ENCODE measurements at places on chromosomes 2 and 18.

DNA sequence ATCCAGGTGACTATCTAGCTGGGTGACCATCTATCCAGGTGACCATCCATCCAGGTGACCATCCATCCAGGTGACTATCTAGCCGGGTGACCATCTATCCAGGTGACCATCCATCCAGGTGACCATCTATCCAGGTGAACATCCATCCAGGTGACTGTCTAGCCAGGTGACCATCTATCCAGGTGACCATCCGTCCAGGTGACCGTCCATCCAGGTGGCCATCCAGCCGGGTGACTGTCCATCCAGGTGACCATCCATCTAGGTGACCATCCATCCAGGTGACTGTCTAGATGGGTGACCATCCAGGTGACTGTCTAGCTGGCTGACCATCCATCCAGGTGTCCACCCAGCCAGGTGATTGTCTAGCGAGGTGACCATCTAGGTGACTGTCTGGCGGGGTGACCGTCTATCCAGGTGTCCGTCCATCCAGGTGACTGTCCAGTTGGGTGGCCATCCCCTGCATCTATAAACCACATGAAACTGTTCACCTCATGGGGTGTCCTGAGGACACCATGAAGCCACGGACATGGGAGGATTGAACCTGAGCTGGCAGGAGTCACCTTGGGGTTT is 305.3 kb downstream of the NDUFA10 start:
- DNase-seq: no peak

DNA sequence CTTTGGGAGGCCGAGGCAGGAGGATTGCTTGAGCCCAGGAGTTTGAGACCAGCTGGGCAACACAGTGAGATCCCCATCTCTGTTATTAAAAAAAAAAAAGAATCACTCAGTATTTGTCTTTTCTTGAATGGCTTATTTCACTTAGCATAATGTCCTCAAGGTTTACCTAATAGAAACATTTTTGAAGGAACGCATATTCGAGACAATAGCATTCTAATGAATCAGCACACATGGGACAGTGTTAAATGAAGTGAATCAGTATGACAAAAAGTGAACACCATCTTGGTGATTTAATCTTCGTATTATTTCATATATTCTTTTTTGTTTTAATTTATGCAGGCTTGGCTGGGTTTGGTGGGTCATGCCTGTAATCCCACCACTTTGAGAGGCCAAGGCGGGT is 44.7 kb downstream of the WIPF1 start:
- DNase-seq: no peak

DNA sequence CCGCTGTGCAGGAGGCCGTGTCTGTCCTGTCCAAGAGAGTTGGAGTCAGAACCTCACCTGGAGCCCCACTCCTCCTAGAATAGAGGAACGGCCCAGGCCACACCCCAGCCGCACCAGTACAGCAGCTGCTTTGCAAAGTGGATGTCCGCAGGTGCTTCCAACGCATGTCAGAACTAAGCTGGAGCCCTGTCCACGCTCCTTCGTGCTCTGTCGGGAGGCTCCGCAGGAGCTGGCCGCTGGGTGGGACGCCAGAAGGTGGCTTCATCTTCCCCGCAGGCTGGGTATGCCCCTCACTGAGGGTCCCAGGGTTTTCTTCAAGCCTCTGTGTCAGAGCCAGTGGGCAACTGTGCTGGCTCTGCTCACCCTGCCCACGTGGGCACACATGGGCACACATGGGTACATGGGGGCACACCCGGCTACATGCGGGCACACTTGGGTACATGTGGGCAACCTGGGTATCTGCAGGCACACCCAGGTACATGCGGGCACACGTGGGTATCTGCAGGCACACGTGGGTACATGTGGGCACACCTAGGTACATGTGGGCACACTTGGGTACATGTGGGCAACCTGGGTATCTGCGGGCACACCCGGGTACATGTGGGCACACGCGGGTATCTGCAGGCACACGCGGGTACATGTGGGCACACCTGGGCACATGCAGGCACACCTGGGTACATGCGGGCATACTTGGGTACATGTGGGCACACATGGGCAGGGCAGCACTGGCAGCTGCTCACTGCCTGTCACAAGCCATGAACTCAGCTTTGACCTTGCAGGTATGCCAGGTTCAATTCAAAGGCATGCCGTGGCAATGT is 67.1 kb upstream of the CTDP1 start:
- no peak for DNase-seq

- DNase-seq: no peak
Observed at GRCh38 chr2:58106896-58107295, 60.3 kb downstream of the VRK2 start.

GRCh38 chr2:84925336-84925723 is 19.9 kb downstream of the TMSB10 start:
- DNase-seq: no peak

DNA sequence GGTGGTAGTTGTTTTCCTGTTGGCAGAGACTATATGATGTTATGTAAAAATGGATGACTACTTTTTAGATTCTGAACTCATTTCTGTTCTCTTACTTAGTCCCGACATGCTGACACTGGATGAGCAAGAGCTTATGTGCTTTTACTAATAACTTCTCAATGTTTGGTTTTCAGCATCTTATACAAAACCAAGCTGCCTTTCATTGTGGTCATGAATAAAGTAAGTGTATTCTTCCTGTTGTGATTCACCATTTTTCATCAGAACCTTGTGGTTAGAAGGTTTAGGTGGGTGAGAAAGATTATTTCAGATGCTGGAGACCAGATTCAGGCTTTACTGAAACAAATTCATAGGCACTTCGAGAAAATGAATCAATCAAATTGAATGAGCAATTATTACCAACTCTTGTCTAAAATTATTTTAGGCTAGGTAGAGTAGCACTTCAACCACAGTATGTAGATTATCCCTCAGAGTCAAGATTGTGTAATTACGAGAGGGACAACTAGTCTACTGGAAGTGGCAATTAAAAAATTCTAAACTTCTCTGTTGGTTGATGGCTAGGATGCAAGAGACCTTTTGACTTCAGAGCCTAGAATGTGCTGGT is 9.3 kb downstream of the GPN1 start:
- no peak for DNase-seq

DNA sequence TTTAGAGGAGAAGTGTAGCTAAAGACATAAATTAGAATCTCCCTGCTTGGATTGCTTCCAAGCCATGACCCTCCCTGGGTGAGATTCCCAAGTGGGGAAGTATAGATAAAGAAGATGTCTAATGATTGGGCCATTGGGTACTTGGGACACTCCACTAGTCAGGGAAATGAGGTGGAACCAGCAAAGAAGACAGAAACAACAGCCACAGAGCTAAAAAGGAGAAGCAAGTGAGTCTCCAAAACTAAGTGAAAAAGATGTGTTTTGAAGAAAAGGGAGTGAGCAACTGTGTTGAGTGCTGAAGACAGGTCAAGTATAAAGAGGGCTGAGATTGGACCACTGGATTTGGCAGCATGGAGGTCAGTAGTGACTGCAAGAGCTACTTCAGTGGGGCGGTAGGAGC is 276.7 kb upstream of the STON1 start:
- no peak for DNase-seq

DNA sequence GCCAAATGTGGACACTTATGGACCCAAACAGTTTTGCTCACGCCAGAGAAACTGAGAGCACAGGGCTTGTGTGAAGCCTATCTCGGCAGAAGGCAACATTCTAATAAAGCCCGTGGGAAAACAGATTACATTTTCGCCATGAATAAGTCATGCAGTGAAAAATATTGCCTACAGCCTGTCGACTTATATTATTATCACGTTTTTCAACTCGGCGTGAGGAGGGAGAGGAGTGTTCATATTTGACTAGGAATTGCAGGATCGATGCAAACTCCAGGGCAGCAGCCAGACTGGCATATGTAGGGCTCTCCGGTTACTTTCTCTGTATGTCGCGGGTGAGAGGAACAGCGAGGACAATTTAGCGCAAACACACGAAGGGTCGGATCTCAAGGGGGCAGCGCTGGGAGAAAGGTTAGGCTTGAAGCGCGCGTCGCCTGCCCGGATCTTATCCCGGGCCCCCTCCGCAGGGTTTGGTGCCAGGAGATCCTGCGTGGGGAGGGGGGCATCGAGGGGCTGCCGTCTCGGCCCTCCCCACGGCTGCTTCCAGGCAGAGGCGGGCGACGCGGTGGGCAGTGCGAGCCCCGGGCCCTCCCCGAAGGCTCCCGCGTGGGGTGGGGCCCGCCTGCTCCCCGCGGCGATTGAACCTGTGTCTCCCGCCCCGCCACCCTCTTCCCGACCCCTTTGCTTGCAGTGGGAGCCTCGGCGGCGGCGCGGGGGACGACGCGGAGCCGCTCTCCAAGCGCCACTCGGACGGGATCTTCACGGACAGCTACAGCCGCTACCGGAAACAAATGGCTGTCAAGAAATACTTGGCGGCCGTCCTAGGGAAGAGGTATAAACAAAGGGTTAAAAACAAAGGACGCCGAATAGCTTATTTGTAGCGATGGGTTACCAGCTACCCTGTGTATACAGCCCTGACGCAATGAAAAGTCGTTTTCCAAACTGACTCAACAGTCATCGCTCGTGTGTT is 4.4 kb downstream of the ADCYAP1 start:
- DNase-seq: peak; percentile 7

DNA sequence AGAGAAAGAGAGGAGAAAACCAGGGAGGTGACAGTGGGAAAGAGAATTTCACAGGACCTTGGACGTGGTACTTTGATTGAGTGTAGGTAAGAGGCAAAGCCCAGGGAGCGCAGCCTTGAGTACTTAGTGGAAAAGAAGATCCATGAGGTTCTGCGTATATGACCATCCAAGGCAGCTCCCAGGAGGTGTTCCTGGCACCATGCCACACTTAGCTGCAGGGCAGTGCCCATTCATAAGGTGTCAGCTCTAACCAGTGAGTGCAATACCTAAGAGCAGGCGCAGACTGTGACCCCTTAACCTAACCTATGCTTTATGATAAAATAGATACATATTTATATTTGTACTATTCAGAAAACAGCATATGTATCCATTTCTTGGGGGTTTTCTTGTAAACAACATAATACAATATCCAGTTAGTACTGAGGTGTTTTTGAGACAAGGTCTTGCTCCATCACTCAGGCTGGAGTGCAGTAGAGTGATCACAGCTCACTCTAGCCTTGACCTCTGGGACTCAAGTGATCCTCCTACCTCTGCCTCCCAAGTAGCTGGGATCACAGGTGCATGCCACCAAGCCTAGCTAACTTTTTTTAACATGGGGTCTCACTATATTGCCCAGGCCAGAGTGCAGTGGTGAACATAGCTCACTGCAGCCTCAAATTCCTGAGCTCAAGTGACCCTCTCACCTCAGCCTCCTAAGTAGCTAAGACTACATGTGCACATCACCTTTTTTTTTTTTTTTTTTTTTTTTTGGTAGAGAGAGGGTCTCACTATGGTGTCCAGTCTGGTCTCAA is 174.6 kb downstream of the GFPT1 start:
- no peak for DNase-seq

DNA sequence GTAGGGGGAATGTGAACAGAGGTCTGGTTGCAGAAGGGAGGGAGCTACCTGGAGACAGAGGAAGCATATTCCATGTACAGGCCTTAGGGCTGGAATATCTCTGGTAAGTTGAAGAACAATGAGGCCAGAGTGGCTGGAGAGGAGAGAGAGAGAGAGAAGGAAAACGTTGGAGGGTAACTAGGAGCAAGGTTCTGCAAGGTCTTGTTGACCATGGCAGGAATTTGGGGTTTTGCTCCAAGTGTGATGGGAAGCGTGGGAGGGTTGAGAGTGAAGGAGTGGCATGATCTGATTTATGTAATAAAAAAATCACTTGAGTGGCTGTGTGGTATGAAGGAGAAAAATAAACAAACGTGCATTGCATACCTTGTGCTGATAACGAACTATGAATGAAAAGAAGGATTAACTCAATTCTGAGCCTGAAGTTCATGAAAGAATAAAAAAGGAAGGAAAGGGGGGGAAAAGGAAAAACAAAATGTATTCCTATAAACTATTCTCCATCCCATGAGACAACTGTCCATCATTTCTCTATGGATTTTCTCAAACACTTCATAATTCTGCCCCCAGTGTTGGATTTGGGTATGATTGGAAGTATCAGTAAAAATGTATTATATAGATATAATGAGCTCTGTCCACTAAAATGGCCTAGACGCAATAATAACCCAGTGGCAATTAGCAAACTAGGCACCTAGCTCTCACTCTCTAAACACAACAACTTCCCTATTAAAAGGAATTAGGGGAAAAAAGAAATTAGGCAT is 59.7 kb upstream of the PMAIP1 start:
- no peak for DNase-seq

DNA sequence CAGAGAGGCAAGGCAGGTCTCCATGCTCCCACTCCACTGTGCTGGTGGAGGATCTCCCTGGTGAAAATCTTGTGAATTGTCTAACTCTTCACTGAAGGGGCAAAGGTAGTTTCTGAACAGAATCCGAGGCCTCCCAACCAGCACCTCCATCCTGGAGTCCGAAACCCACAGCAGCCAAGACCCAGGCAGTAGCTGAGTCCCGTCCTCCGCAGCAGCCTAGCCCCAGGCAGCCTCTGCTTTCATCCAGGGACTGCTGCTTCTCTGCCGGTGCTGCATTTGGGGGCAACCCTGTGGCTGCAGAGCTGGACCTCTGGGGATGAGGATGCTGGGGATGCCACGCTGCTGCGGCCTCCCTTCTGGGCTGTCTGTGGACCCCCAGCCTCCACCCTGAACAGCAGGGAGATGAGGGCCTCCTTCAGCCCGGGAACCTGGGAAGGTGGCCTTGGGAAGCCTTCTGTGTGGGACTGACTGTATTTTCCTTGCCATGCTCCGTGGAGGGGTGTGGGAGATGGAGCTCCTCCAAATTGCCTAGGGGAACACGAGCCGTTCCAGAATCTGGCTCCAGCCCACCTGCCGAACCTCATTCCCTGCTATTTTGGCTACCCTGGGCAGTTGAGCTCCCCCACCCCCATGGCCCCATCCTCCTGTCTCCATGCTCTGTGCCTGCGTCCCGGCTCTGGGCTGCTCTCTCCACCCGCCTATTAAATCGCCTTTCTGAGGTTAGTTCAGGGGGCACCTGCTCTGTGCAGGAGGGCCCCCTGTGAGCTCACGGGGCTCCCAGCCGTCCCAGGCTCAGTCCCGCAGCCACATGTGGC is 48.2 kb downstream of the GREB1 start:
- no peak for DNase-seq

- DNase-seq: peak; percentile 5
Observed at GRCh38 chr2:170362871-170363631, 185.1 kb downstream of the MYO3B start.

- DNase-seq: no peak
Observed at GRCh38 chr2:176772816-176773215, 439.8 kb upstream of the HNRNPA3 start.

DNA sequence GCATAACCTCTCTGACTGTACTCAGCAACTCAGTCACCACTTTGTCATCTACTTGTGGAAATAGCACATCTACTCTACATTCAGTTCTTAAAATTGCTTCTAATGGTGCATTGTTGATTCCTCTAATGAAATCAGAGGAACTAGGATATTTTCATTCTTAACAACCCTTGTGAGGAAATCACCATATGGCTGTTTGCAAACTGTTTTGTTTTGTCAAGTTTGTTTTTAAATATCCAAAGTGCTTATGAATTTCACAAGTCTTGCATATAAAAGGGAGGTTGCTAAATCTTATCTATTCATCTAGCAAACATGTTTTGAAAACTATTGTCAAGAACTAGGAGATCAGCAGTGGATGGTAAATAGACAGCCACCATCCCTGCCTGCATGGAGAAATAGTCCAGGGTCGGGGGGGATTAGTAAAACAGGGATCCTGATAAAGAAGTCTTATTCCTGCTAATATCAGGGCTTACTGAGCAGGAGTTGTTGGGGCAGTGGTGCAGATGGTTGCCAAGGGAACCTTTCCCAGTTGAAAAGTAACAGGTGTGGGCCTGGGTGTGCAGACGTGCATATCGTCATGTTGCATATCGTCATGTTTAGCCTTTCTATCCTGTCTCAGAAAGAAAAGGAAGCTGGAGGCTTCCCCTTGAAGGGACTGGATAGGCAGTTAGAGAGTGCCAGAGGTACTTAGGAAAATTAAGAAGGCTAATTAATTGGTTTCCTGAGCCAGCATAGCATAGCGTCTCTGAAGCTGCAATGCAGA is 7.5 kb upstream of the MYO3B start:
- DNase-seq: peak; percentile 99

Data from NCI-H524 (cell line).